ENCODE measurements at places on chromosomes 2 and 18. TPM values are rescaled to one million over a fixed set of nuclear protein-coding genes. Genes with fewer than 3 reads are reported as not detected.

- H3K4me1 ChIP-seq = no peaks in the 10 kb centered on the region
- H3K27ac ChIP-seq = no peak overlapping the region
- H3K27me3 ChIP-seq = no peaks in the 10 kb centered on the region
- no peaks in the 10 kb centered on the region for H3K36me3 ChIP-seq
- DNase-seq = no peak
Measured at GRCh38 chr18:22488554-22488953, 70.8 kb upstream of the CTAGE1 start.

GRCh38 chr2:47309952-47310800, 92.8 kb upstream of the MSH2 start:
- DNase-seq = no peak
- H3K27me3 ChIP-seq = peaks cover 17% of the 10 kb centered on the region
- no peak overlapping the region for H3K4me3 ChIP-seq
- H3K36me3 ChIP-seq = no peaks in the 10 kb centered on the region
- H3K27ac ChIP-seq = no peak overlapping the region
- no peaks in the 10 kb centered on the region for H3K4me1 ChIP-seq

The ZBTB7C gene
- not detected for total RNA-seq

DNA sequence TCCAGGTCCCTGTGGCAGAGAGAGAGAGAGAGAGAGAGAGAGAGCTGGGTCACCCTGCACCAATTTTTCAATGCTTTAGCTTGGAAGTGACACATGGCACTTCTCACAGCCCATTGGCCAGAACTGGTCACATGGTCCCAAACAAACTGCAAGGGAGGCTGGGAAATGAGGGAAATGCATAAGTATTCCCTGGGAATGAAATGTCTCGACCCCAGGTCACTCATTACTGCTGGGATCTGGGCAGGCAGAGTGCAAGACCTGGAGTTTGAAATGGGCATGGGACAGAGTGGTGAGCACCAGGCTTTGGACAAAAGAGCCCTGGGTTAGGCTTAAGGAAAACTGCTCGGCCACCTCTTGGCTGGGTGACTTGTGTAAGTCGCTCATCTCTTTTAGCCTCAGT, 37.0 kb downstream of the SMAD7 start:
- H3K4me1 ChIP-seq = peaks cover 36% of the 10 kb centered on the region
- no peak overlapping the region for H3K27ac ChIP-seq
- no peaks in the 10 kb centered on the region for H3K27me3 ChIP-seq
- no peak overlapping the region for H3K4me3 ChIP-seq
- peak; percentile 14 for DNase-seq

- H3K27ac ChIP-seq = no peak overlapping the region
- no peak for DNase-seq
- peaks cover 50% of the 10 kb centered on the region for H3K4me1 ChIP-seq
- H3K27me3 ChIP-seq = no peaks in the 10 kb centered on the region
- no peak overlapping the region for H3K4me3 ChIP-seq
Measured at GRCh38 chr2:28436525-28437051, 43.9 kb downstream of the FOSL2 start.

DNA sequence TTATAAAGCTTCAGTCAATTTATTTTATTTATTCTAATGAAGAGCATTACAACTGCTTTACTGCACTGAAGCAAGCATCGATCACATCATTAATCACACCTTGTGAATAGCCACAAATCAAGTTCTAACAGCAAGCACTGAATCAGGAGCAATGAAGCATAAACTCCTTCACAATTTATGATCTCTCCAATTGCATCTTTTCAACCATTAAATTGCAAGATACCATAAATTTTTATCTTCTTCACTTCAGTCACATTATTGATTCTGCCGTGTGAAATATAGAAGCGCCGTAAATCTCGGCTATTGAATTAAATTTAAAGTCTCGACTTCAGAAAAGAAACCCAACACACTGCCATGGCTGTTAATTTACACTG, 298.7 kb downstream of the CDCA7 start:
- H3K4me1 ChIP-seq = no peaks in the 10 kb centered on the region
- H3K4me3 ChIP-seq = no peak overlapping the region
- no peaks in the 10 kb centered on the region for H3K27me3 ChIP-seq
- no peaks in the 10 kb centered on the region for H3K36me3 ChIP-seq

The GAL3ST2 gene
- total RNA-seq = 0.22 TPM

DNA sequence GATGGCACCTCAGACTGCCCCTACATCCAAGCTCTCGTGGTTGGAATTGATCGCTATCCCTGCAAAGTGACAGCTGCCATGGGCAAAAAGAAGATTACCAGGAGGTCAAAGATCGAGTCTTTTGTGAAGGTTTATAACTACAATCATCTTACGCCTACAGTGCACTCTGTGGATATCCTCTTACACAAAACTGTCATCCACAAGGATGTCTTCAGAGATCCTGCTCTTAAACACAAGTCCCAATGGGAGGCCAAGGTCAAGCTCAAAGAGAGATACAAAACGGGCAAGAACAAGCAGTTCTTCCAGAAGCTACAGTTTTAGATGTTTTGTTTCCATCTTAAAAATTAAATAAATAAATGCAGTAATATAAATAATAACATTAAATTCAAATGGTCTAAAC, 45.4 kb downstream of the INO80D start:
- no peaks in the 10 kb centered on the region for H3K27me3 ChIP-seq
- no peak overlapping the region for H3K27ac ChIP-seq
- no peak overlapping the region for H3K4me3 ChIP-seq
- H3K4me1 ChIP-seq = peaks cover 1% of the 10 kb centered on the region

The MYO5B gene
- total RNA-seq = not detected

DNA sequence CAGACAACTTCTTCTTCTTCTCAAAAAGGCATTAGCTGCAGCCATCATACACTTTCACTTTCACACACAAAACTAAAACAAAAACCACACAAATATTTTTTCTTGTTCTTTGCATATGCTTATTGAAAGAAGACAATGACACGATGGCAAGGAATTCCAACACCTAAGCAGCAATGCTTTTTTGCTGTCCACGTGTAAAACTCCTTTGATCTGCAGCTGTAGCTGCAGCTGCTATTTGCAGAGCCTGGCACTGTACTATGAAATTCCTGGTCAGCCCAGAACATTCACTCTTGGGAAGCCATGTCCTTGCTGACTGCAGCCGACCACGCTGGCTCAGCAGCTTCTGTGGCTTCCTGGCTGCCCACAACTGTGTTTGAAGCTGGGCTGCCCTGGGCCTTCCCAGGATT, 316.2 kb downstream of the CDH2 start:
- no peak overlapping the region for H3K27ac ChIP-seq
- H3K4me3 ChIP-seq = no peak overlapping the region
- no peaks in the 10 kb centered on the region for H3K36me3 ChIP-seq
- DNase-seq = no peak
- no peaks in the 10 kb centered on the region for H3K4me1 ChIP-seq

DNA sequence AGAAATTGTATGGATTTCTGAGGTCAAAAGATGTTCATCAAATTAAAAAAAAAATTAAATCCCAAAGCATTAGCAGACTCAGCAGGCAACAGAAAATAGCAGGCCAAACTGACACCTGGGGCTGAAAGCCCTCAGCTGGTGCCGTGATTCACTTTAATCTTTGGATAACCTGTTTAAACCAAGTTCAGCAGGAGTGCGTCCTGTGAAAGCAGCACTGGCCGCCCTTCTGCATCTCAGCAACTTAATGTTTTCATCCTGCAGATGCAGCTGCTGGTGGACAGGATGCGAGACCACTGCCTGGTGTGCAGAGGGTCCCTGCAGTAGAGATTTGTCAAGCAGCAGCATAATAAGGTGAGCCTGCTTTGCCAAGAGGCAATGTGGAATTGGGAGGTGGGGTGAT, 41.2 kb downstream of the CCDC68 start:
- no peaks in the 10 kb centered on the region for H3K27me3 ChIP-seq
- no peak overlapping the region for H3K4me3 ChIP-seq
- no peaks in the 10 kb centered on the region for H3K36me3 ChIP-seq
- DNase-seq = no peak

- DNase-seq = no peak
- H3K4me3 ChIP-seq = no peak overlapping the region
- no peak overlapping the region for H3K27ac ChIP-seq
- H3K36me3 ChIP-seq = no peaks in the 10 kb centered on the region
- H3K4me1 ChIP-seq = peaks cover 4% of the 10 kb centered on the region
Measured at GRCh38 chr2:159933727-159934049, 128.7 kb downstream of the PLA2R1 start.

The PTPRN gene
- total RNA-seq = not detected
